ENCODE measurements at places on chromosomes 6 and 20.

DNA sequence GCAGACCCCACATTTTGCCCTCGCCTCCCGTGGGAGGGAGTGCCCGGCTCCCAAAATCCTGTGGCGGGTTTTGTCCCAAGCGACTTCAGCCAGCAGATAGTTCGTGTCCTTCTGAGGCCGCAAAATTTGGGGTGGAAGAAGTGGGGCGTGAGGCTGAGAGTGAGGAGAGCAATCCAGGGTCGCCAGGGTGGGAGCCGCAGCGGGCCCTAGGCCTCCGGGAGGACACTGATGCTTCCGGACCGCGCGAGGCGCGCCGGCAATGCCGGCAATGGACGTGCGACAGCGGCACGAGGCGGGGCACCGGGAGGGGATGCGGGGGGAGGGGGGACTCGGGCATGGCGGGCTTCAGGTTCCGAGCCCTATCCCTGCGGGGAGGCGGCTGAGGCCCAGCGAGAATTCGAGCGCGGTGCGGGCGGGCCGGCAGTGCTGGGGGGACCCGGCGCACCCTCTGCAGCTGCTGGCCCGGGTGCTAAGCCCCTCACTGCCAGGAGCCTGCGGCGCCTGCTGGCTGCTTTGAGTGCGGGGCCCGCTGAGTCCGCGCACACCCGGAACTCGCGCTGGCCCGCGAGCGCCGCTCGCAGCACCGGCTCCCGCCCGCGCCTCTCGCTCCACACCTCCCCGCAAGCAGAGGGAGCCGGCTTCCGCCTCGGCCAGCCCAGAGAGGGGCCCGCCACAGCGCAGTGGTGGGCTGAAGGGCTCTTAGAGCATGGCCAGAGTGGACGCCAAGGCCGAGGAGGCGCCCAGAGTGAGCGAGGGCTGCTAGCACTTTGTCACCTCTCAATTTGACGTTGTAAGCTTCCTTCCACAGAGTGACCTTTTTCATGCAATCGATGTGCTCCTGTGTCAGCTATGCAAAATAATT is 143.8 kb downstream of the LPA start:
- H3K27me3 ChIP-seq: no peaks in the 10 kb centered on the region
- H3K27ac ChIP-seq: peak overlapping the region; percentile 43
- H3K36me3 ChIP-seq: no peaks in the 10 kb centered on the region
- peak overlapping the region; percentile 54 for H3K4me3 ChIP-seq

DNA sequence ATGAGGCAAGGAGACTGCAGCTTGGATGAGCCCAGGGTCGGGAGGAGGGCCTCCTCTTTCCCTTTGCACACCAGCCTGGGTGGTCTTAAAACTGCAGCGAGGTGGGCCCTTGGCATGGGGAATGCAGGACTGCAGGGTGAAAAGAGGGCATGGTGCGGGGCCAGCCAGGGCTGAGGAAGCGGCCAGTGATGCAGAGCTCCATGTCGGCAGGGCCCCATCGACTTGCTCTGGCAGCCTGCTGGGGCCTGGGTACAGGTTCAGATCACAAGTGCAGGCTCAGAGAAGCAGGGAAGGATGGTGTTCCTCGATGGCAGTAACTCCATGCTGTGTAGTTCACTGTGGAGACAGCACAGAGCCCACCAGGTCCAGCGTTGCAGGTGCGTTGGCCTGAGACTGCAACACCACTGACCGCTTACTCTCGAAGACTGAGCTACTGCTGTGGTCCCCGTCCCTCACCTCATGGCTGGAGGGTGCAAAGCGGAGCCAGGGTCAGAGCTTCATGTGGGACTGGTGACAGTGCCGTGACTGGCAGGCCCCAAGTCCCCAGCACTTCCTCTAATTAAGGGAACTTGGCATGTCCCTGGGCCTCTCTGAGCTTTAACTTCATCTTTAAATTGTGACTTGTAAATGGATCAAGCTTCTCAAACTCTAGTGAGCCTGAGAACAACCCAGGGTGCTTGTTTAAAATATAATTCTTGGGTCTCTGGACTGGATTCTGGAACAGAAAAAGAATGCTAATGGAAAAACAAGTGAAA is 223.2 kb downstream of the SYNDIG1 start:
- H3K27ac ChIP-seq: no peak overlapping the region
- H3K27me3 ChIP-seq: no peaks in the 10 kb centered on the region
- no peaks in the 10 kb centered on the region for H3K36me3 ChIP-seq
- H3K4me3 ChIP-seq: no peak overlapping the region
- no peak for DNase-seq

- no peaks in the 10 kb centered on the region for H3K27me3 ChIP-seq
- H3K36me3 ChIP-seq: no peaks in the 10 kb centered on the region
- DNase-seq: no peak
- H3K27ac ChIP-seq: no peak overlapping the region
- H3K4me3 ChIP-seq: no peak overlapping the region
These were observed 137.7 kb upstream of the HEY2 start for GRCh38 chr6:125611573-125612344.

DNA sequence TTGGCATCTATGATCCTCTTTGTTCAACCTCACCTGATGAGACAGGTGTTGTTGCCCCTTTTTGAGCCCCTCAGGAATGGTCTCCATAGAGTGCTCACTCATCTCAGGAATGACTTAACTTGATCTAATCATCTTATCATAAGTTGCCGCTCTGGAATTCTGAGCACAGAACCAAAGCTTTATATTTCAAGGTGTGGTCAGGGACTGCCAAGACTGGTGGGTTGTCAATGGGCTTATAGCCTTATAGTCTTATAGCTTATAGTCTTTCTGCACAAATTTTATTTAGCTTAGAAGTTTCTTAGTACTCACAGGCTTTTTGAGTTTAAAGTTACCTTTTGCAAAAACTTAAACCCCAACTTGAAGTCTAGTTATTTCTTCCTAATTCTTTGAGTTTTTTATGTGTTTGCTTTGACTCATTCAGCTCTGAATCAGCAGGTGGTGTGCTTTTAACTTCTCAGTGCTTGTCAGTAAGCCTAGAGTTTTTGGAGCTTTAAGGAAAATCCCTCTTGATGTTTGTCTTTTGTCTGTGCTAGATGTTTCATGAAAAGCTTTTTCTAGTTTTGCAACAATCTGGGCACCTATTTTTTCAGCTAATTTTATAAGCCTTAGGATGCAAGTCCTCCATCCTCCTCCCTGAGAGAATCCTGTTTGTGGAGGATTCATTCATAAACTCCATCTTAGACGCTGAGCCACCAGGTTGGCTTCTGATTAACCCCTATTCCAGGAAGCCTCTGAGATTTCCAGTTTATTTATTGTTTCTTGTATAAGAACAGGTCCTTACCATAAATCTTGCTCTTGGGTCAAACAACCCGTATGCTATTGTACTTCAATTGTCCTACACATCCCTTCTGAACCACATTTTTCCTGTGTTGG is 72.3 kb upstream of the SSTR4 start:
- H3K27ac ChIP-seq: no peak overlapping the region
- H3K36me3 ChIP-seq: no peaks in the 10 kb centered on the region
- H3K4me3 ChIP-seq: no peak overlapping the region
- peaks cover 21% of the 10 kb centered on the region for H3K27me3 ChIP-seq
- no peaks in the 10 kb centered on the region for H3K4me1 ChIP-seq

DNA sequence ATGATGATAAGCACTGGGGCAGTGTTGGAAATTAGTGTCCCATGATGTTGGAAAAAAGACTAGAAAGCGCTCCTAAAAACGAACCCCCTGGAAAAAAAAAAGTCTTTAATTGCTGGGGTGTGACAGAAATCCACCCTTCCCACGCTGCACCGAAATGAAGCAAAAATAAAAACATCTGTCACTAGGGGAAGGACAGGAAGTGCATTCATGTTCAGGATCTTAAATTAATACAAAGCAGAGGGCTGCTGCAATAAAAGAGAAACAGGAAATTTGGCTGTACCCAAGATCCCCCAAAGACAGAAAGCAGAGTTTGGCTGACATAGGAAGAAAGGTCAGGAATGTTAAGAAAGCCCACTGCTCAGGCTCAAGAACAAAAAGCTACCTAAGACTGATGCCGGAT is 333.9 kb downstream of the TBC1D32 start:
- no peak overlapping the region for H3K4me3 ChIP-seq
- H3K4me1 ChIP-seq: no peaks in the 10 kb centered on the region
- no peaks in the 10 kb centered on the region for H3K27me3 ChIP-seq
- no peaks in the 10 kb centered on the region for H3K36me3 ChIP-seq
- no peak for DNase-seq
- no peak overlapping the region for H3K27ac ChIP-seq

DNA sequence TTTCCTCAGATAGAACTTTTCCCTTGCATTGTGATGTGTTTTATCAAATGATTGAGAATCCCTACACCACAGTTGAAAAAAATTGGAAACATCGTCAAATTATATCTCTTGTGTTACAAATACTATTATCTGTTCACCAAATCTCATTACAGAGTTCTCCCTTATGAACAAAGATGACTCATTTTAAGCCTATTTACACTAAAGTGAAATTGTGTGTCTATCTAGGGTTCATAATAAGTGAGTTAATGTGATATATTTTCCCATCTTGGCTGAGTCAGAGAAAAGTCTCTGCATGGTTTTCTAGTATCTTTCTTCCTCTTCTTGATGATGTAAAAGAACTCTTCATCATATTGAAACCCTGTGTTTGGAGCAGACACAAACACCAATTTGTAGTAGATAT is 1263.3 kb upstream of the EYS start:
- no peak for DNase-seq
- no peaks in the 10 kb centered on the region for H3K27me3 ChIP-seq
- no peak overlapping the region for H3K27ac ChIP-seq
- H3K4me1 ChIP-seq: no peaks in the 10 kb centered on the region
- no peaks in the 10 kb centered on the region for H3K36me3 ChIP-seq
- H3K4me3 ChIP-seq: no peak overlapping the region

DNA sequence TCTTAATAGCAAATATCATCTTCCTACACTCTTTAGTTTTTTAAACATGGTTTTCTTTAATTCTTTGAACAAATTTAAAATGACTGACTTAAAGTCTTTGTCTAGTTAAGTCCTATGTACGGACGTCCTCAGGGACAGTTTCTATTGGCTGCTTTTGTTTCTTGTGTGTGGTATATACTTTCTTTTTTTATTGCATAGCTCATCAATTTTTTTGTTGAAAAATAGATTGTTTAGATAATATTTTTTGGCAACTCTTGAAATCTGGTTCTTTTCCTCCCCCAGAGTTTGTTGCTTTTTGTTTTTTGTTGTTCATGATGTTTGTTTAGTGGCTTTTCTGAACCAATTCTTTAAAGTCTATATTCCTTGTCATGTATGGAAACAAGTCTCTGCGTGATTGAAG is 479.8 kb downstream of the PREX1 start:
- H3K4me1 ChIP-seq: no peaks in the 10 kb centered on the region
- no peak for DNase-seq
- no peak overlapping the region for H3K4me3 ChIP-seq
- H3K27me3 ChIP-seq: peaks cover 6% of the 10 kb centered on the region

DNA sequence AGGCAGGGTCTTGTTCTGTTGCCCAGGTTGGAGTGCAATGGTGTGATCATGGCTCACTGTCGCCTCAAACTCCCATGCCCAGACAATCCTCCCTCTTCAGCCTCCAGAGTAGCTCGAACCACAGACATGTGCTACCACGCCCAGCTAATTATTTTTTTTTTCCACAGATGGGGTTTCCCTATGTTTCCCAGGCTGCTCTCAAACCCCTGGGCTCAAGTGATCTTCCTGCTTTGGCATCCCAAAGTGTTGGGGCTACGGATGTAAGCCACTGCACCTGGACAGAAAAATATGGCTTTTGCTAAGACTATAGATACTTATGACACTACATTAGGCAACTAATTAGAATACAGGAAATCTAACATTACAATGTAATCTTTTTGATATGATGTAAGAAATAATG is 17.9 kb downstream of the RNF24 start:
- DNase-seq: no peak
- peaks cover 26% of the 10 kb centered on the region for H3K36me3 ChIP-seq
- no peak overlapping the region for H3K4me3 ChIP-seq
- H3K27ac ChIP-seq: no peak overlapping the region
- no peaks in the 10 kb centered on the region for H3K4me1 ChIP-seq

DNA sequence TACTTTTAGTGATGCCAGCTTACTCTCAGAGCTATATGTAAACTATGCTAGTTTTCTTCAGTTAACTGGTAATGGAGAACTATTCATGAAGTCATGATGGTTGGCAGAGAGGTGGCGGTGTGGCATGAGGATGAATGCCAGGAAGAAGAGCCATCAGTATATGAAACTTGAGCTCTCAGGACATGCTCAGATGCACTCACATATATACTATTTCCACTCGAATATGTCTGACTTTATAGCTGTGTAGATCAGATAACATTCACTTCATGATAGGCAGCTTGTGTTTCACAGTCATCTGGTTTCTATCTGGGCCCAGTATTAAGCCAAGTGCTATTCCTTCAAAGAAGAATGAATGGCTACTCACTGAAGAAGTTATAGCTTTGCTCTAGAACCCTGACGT is 46.2 kb upstream of the CEP85L start:
- H3K36me3 ChIP-seq: peaks cover 14% of the 10 kb centered on the region
- H3K4me3 ChIP-seq: no peak overlapping the region
- no peak for DNase-seq

GRCh38 chr6:121837545-121838229 is 402.2 kb downstream of the GJA1 start:
- no peaks in the 10 kb centered on the region for H3K36me3 ChIP-seq
- no peaks in the 10 kb centered on the region for H3K4me1 ChIP-seq
- H3K27me3 ChIP-seq: no peaks in the 10 kb centered on the region
- no peak overlapping the region for H3K27ac ChIP-seq
- no peak for DNase-seq

DNA sequence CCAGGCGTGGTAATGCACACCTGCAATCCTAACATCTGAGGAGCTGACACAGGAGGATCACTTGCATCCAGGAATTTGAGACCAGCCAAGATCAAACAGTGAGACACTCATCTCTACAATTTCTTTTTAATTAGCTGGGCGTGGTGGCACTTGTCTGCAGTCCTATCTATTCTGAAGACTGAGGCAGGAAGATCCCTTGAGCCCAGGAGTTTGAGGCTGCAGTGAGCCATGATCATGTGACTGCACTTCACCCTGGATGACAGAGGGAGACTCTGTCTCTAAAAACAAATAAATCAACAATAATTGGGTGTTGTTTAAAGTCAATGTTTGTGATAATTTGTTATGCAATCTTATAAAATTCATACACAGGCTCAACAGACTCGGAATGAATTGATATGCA is 18.0 kb upstream of the HLA-A start:
- no peaks in the 10 kb centered on the region for H3K36me3 ChIP-seq
- no peaks in the 10 kb centered on the region for H3K4me1 ChIP-seq
- no peaks in the 10 kb centered on the region for H3K27me3 ChIP-seq
- no peak overlapping the region for H3K27ac ChIP-seq
- DNase-seq: no peak

- H3K27me3 ChIP-seq: no peaks in the 10 kb centered on the region
- no peak overlapping the region for H3K27ac ChIP-seq
- H3K4me1 ChIP-seq: no peaks in the 10 kb centered on the region
- no peak for DNase-seq
These were observed 476.0 kb downstream of the KHDRBS2 start for GRCh38 chr6:61810047-61810446.

DNA sequence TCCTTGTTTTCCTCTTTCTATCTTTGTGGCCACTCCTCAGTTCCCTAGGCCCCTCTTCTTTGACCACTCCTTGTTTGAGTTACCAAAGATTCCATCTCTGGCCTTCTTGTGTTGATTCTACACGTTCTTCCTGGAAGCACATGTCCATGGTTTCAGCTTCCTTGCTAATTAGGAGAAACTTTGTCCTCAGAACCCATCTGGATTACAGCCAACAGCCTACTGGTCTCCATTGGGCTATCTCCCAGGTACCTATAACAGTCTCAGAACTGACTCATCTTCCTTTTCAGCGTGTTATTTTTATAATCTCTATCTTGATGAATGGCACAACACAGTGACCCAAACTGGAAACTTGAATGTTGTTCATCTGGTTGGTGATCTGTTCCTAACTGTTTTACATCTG is 17.5 kb downstream of the PTPRA start:
- H3K4me1 ChIP-seq: peaks cover 8% of the 10 kb centered on the region
- H3K27ac ChIP-seq: peak overlapping the region; percentile 71
- no peaks in the 10 kb centered on the region for H3K27me3 ChIP-seq
- H3K4me3 ChIP-seq: no peak overlapping the region
